ENCODE measurements at places on chromosomes 4 and X. TPM values are rescaled to one million over a fixed set of nuclear protein-coding genes. Genes with fewer than 3 reads are reported as not detected.

Gene CFAP99
- not detected for total RNA-seq

Gene GUCY1A1
- not detected for total RNA-seq

Gene TLR6
- 0.48 TPM for total RNA-seq

Gene UGT2B17
- not detected for total RNA-seq

Gene SYTL4
- total RNA-seq = not detected

Gene VCX
- not detected for total RNA-seq

Gene FABP2
- total RNA-seq = not detected

Gene PPP4R3C
- not detected for total RNA-seq

Gene CLGN
- total RNA-seq = 0.11 TPM

Gene SETD7
- total RNA-seq = 20.7 TPM

Gene GLUD2
- total RNA-seq = 2.9 TPM

Gene PNMA6A
- 0.87 TPM for total RNA-seq

Gene ABLIM2
- 0.60 TPM for total RNA-seq

Gene PRRG3
- not detected for total RNA-seq

Gene FRMD7
- not detected for total RNA-seq

Gene GPRIN3
- total RNA-seq = 10.7 TPM

Gene RAI2
- 0.16 TPM for total RNA-seq

Gene H2BW2
- total RNA-seq = not detected

Gene GJB1
- not detected for total RNA-seq

Gene RENBP
- 11.4 TPM for total RNA-seq

Gene AREG
- 1.7 TPM for total RNA-seq

Gene PAGE2B
- 1.1 TPM for total RNA-seq

Gene RNF128
- total RNA-seq = not detected

Gene SLC10A4
- not detected for total RNA-seq

Gene SPRY1
- total RNA-seq = 61.8 TPM

Gene FGA
- not detected for total RNA-seq

Gene ANOS1
- total RNA-seq = not detected

Gene MAGEB17
- total RNA-seq = not detected

Gene CLTRN
- 0.23 TPM for total RNA-seq

Gene MSANTD1
- total RNA-seq = 0.64 TPM

Gene CCDC160
- 0.14 TPM for total RNA-seq

Gene SPANXN4
- total RNA-seq = not detected

Gene MAMLD1
- total RNA-seq = 18.4 TPM

Gene CXorf58
- not detected for total RNA-seq

Gene CLCN4
- 0.16 TPM for total RNA-seq
